ENCODE measurements at places on chromosomes 3 and 15. TPM values are rescaled to one million over a fixed set of nuclear protein-coding genes. Genes with fewer than 3 reads are reported as not detected.

GRCh38 chr15:78630886-78631633 is 9.9 kb downstream of the CHRNB4 start:
- H3K4me1 ChIP-seq, result no peaks in the 10 kb centered on the region
- DNase-seq, result no peak
- no peak overlapping the region for H3K4me3 ChIP-seq

- H3K4me1 ChIP-seq, result no peaks in the 10 kb centered on the region
- H3K27me3 ChIP-seq, result no peaks in the 10 kb centered on the region
- DNase-seq, result no peak
- no peak overlapping the region for H3K4me3 ChIP-seq
- no peaks in the 10 kb centered on the region for H3K36me3 ChIP-seq
Observed at GRCh38 chr15:60840703-60841411, 361.9 kb upstream of the ICE2 start.

- H3K4me1 ChIP-seq, result no peaks in the 10 kb centered on the region
- no peaks in the 10 kb centered on the region for H3K27me3 ChIP-seq
- H3K4me3 ChIP-seq, result no peak overlapping the region
- H3K36me3 ChIP-seq, result no peaks in the 10 kb centered on the region
Observed at GRCh38 chr3:140765246-140765645, 87.4 kb downstream of the TRIM42 start.

DNA sequence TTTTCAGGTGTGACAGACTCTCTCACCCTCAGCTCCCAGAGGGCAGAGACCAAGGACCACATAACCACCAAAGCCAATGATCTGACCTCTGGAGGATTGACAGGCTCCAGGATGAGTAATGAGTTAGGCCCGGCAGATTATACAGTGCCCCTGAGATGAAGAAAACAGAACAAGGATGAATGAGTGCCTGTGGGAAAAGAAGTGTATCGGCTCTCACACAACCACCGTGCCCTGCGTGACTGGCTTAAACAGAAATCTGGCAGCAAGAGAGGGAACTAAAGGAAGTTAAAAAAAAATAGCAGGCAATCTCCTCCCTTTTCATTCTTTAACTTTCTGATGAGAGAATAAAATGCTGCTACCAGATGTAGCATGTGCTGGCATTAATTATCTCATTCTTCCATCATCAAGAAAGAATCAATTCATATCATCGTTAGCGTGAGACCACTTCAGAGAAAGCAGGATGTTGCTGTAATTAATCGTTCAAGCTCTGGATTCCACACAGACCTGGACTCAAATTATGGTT is 227.5 kb upstream of the COL8A1 start:
- H3K27ac ChIP-seq, result no peak overlapping the region
- DNase-seq, result no peak
- no peaks in the 10 kb centered on the region for H3K36me3 ChIP-seq
- H3K4me3 ChIP-seq, result no peak overlapping the region
- H3K27me3 ChIP-seq, result no peaks in the 10 kb centered on the region

GRCh38 chr3:5217824-5218595 is 30.5 kb downstream of the EDEM1 start:
- no peak overlapping the region for H3K4me3 ChIP-seq
- peaks cover 9% of the 10 kb centered on the region for H3K36me3 ChIP-seq
- no peaks in the 10 kb centered on the region for H3K27me3 ChIP-seq

DNA sequence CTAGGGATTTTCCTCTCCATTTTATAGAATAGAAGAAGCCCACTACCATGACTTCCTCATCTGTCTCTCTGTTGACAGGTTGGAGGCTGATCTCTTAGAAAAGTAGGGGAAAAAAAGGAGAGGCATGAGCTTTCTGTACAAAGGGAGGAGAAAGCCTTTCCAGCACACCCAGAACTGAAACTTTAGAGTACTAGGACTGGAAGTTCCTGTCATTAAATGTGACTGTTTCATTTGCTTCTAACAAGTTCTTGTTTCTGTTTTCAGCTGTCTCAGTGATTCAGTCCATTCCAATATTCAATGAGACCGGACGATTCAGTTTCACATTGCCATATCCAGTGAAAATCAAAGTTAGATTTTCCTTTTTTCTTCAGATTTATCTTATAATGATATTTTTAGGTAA is 39.0 kb downstream of the INTS14 start:
- H3K36me3 ChIP-seq, result peaks cover 1% of the 10 kb centered on the region
- H3K4me1 ChIP-seq, result no peaks in the 10 kb centered on the region
- H3K27me3 ChIP-seq, result no peaks in the 10 kb centered on the region

DNA sequence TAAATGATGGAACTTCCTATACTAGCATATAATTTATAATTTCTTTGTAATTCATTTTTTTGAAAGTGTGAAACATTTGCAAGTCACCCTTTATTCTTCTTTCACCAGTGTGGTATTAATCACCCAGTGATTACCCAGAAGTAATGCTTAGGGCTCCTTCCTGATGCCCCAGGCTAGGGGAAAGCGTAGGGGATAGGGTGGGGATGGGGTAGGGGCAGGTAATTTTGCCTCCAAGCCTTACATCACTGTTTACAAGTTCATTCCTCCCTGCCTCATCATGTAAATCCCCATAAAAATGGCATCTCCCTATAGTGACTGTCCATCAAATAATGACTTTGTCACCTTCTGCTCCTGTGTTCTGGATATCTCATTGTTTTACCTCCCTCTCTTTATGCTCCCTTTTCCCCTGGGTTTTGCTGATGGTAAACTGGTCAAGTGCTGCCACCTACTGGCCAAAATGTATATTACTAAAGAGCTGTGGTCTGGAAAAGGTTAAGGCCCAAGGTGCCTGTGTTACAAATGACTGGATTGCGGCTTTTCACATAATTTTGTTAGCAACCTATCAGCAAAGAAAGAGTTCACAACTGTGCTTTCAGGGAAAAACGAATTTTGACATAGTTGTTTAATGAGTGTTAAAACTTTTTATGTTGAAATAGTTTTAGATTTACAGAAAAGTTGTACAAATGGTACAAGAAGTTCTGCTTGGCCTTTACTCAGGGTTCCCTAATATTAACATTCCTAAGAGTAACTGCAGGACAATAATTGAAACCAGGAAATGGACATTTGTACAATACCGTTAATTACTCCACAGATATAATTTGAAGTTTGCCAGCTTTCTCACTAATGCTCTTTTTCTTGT is 54.7 kb downstream of the ONECUT1 start:
- H3K27me3 ChIP-seq, result no peaks in the 10 kb centered on the region
- H3K36me3 ChIP-seq, result no peaks in the 10 kb centered on the region
- no peak overlapping the region for H3K4me3 ChIP-seq
- no peak overlapping the region for H3K27ac ChIP-seq
- peak; percentile 77 for DNase-seq

DNA sequence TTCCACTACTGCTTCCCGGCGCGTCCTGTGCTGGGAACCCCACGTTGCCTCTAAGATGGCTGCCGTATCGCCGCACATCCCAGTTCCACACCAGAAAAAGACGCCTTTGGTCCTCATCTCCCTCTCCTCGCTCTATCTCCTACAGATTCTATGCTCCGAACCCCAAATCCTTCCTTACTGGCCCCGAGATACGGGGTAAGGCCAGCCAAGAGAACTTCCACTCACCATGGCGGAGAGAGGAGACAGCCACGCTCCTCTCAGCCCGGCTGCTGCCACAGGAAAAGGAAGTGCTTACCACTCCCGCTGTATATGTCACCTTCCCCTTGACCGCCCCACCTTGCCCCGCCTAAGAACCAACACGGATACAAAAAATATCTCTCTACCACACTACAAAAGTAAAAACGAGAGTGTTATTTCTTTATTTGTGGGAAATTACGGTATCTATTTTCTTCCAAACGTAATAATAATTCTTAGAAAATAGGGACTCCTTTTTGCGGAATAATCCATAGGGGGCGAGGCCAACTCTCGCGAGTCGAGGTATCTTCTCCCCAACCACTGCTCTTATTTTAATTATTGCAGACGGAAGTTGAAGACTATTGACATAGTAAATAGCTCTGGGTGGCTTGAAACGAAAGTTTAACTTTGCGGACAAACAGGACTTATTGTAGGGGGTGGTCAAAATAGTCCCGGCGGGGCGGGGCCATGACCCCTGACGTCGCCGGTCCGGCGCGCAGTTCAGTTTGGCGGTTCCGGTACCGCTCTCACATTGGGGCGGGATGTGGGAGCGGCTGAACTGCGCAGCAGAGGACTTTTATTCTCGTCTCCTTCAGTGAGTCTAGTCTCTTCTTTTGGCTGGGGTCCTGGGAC is at the start of the genes RPL4 and ZWILCH:
Gene RPL4 (minus strand): TSS at position 293 of the 867 bp plus-strand sequence. CDS start 65 bp downstream, at position 228.
Gene ZWILCH (plus strand): TSS at position 764 of the 867 bp plus-strand sequence. CDS start 13 bp downstream, at position 777.
- H3K36me3 ChIP-seq, result peaks cover 8% of the 10 kb centered on the region
- H3K27me3 ChIP-seq, result no peaks in the 10 kb centered on the region
- H3K4me3 ChIP-seq, result peak within 1 kb of the TSS; percentile 85
- H3K4me1 ChIP-seq, result peaks cover 6% of the 10 kb centered on the region
- peak; percentile 85 for DNase-seq
- H3K27ac ChIP-seq, result peak within 1 kb of the TSS; percentile 78

DNA sequence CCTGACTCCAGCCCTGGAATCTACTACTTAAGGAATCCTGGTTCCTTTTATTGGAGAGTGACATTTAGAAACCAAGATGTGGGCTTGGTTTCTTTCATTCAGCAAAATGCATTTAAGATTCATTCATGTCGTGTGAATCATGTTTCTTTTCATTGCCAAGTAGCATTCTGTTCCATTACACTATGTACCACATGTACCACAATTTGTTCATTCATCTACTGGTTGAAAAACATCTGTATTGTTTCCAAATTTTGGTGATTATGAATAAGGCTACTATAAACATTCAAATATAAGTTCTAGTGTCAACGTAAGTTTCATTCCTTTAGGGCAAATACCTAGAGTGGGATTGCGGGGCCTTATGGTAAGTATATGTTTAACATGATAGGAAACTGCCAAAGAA is 264.2 kb downstream of the VPS13C start:
- no peaks in the 10 kb centered on the region for H3K4me1 ChIP-seq
- H3K4me3 ChIP-seq, result no peak overlapping the region
- H3K27ac ChIP-seq, result no peak overlapping the region
- DNase-seq, result no peak
- no peaks in the 10 kb centered on the region for H3K27me3 ChIP-seq
- no peaks in the 10 kb centered on the region for H3K36me3 ChIP-seq

The USP4 gene
- total RNA-seq, result 43.9 TPM

The SERF2 gene
- 1,445 TPM for total RNA-seq

The CP gene
- total RNA-seq, result 7.1 TPM

The RBMS3 gene
- total RNA-seq, result 9.6 TPM

The GALNT15 gene
- 4.5 TPM for total RNA-seq
